CD4-positive, alpha-beta T cell (primary cell): ENCODE measurements at places on chromosomes 3 and 15.

GRCh38 chr15:33448961-33449606 is 138.3 kb downstream of the RYR3 start:
- no peak for DNase-seq

GRCh38 chr3:139260041-139260486 is 83.8 kb upstream of the MRPS22 start:
- no peak for DNase-seq

DNA sequence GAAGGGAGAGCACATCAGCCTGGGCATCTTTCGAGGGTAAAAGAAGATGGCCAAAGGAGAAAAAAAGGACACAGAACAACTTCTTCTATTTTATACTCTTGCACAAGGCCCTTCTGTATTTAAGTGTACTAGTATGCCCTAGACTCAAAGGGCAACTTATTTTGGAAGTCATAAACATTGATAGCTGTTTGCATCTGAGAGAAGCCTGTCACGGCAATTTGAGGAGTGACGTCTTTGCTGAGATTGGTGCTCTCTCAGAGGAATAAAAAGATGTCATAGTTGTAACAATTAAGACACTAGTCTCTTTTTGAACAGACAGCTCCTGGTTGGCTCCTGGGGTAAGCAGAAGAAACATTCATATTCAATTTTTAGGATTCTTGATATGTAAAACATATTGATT is 260.4 kb upstream of the TTC14 start:
- no peak for DNase-seq

- DNase-seq: no peak
Observed at GRCh38 chr15:71678191-71678590, 132.2 kb upstream of the NR2E3 start.

- DNase-seq: no peak
Observed at GRCh38 chr3:170740726-170741591, 129.0 kb downstream of the RPL22L1 start.

DNA sequence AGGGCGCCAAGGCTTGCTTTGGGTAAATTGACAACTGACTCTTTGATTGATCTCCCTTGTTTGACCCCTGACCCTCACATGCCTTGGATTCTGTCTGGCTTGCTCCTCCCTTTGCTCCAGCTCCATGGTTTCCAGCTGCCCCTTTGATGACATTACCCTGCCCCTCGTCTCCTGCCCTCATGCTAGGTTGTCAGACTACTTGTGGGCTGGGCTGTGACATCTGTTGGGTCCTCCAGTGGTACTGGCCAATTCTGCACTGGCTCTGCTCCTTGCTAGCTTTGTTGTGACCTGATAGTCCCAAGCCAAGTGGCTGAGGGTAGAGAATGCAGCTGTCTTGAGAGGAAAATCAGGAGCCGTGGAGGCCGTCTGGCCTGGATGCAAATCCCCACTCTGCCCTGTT is 6.2 kb downstream of the THSD4 start:
- DNase-seq: no peak

DNA sequence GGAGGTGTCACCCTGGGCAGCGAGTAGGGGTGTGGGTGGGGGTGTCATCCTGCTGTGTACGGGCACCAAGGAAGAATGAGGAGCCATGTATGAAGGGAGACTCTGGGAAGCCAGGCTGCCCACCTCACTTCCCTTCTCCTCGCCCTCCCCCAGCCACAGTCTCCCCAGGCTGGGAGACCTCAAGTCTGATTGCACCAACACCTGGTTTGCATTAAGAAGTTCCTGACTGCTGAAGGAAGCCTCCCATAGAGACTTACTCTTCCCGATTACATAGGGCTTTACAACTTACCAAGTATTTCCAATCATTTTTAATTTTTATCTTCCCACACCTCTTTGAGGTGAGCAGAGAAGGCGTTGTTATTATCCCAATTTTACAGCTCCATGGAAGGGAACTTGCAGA is 29.5 kb upstream of the SMAD3 start:
- DNase-seq: no peak

DNA sequence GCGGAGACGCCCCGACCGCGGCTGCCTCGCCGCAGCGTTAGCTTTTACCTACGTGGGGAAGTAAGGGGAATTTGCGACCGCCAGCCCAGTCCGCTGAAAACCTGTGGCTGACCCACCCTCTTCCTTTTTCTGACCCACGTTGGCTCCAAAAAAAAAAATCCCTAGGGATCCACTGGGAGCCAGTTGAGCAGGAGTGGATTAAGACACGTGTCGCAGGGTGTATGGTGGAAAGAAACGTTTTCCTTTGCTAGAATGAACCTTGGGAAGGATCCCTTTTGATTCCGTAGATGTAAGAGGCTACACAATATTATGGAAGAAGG is 575 bp upstream of the PCYT1A start:
- no peak for DNase-seq

- DNase-seq: no peak
Observed at GRCh38 chr3:24648063-24648462, 153.4 kb upstream of the THRB start.

DNA sequence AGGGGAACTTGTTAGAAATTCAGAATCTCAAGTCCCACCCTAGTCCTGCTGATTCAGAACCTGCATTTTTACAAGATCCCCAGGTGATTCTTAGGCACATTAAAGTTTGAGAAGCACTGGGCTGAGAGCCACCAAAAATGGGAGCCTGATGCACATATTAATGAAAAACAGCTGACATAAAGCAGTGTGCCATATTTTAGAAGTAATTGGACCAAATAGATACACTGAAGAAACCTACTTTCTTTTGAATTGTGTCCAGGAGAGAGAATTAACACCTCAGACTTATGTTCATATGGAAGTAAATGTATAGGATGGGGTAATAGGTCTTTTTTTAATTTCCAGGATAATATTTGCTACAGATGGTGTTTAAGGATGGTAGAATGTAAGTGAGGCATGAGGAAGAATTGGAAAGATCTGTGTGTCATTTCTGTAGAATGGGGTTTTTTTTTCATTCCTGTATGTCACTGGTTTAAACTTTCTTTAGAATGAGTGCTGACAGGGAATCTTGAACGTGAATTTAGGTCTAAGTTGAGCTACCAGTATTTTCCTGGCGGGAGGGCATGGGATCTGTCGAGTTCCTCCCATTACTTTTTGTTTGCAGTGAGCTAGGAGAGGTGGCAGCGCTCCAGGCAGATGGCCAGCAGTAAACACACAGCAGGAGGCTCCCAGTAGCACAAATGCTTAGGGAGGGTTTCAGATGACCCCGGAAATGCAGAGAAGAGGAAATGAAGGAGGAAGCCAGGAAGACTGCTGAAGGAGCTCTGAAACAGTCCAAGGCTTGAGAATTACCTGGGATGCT is 185.6 kb downstream of the PLCL2 start:
- DNase-seq: no peak

DNA sequence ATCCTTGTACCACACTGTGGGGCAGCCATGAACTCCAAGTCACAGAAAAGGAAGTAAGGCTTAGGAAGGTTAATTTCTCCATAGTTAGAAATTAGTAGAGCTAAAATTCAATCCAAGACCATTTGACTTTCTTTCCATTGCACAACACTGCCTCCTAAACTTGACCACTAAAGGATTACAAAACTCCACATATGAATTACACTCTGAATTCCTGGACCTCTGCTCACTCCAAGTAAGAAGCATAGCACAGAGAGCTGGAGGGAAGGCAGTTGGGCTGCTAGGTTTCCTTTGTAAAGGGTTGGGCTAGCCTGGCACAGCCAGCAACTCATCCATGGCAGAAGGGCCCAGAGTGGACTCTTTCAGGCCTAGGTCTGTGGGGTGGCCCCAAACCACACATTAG is 134.4 kb downstream of the MYLK start:
- no peak for DNase-seq
